ENCODE measurements at places on chromosomes 4 and X.
A peak's percentile ranks its signal among the peaks of the same experiment; 100 is the strongest.

GRCh38 chrX:107505223-107505622, 55.8 kb downstream of the FRMPD3 start:
- peak; percentile 6 for DNase-seq

- DNase-seq: peak; percentile 82
Measured at GRCh38 chrX:120791013-120791643, 84.5 kb downstream of the CT47B1 start.

DNA sequence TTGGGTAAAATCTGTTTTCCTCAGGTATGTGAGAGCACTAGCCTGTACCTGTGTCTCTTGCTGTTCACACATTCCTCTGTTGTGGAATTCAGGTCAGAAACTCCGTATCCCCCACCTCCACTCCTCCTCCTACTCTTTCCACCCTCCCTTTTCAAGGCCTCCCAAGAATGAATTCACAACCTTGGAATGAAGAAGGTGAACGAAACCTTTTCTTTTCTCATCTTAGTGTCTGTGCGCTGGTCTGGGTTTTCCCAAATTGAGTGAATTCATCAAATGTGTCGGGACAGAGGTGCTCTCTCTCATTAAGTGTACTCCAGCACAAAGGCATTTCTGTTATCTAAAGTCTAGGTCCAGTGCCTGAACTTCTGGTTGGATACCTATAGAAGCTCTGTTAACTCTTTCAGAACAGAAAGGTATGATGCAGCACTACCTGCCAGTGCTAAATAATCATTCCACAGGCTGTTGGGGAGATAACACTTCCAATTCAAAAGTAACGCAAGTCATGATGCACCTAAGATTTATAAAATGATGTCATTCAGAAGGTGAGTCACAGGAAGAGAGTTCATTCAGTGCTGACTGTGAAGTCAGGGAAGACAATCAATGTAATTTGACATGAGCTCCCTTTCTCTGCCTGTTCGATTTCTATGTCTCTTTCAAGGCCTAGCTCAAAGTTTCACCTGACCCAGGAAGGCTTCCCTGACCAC, 41.9 kb downstream of the COL4A6 start:
- DNase-seq: no peak

GRCh38 chrX:17601441-17602200, 135.7 kb upstream of the SCML1 start:
- no peak for DNase-seq

DNA sequence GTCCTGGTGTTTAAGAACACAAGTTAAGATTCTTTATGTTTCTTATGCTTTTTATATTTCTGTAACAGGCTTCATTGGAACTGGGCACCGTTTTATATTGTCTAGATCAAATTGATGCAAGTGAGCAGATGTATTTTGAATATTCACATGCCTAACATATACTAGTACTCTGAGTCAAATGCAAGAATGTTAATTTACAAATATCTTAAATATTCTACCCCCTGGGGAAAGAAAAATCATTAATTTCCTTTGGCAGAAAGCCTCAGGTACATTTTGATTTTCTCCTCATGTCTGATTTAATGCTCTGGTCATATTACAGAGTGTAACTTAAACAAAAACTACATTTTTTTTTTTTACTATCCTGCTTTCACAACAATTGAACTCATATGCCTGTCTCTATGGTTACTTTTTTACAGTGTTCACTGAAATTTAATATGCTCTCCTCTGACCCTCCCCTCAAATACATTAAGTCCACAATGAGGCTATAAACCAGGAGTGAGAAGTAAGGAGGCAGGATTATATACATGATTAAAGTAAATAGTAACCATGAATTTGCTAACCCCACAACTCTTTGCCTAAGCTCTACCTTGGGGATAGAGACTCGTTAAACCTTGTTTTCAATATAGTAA, 2.4 kb upstream of the NSUN7 start:
- DNase-seq: no peak

- DNase-seq: no peak
Measured at GRCh38 chr4:42914937-42915336, 22.4 kb downstream of the GRXCR1 start.

DNA sequence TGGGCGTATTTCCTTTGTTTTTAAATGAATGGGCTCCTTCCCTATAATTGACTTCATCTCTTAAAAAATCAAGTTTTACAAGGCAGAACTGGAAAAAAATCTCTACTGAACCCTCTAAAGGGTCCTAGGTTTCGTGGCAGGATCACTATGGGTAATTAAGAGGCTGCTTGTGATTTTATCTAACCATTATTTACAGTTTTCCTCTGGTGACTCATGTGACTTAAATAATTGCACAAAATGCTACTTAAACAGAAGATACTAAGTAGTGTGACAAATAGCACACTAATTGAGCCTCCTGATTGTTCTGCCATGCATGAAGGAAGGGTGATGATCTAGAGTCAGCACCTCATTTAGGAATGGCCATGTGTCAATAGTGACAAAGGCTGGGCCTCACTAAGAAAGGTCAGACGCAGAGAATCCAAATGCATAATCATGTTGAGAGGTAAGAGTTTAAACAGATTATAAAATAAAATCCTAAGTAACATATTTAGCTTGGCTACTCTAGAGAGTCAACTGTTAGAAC, 35.5 kb downstream of the OFD1 start:
- no peak for DNase-seq

Data from lower leg skin (tissue), 4 donors.